ENCODE measurements at places on chromosomes 6 and 20.

DNA sequence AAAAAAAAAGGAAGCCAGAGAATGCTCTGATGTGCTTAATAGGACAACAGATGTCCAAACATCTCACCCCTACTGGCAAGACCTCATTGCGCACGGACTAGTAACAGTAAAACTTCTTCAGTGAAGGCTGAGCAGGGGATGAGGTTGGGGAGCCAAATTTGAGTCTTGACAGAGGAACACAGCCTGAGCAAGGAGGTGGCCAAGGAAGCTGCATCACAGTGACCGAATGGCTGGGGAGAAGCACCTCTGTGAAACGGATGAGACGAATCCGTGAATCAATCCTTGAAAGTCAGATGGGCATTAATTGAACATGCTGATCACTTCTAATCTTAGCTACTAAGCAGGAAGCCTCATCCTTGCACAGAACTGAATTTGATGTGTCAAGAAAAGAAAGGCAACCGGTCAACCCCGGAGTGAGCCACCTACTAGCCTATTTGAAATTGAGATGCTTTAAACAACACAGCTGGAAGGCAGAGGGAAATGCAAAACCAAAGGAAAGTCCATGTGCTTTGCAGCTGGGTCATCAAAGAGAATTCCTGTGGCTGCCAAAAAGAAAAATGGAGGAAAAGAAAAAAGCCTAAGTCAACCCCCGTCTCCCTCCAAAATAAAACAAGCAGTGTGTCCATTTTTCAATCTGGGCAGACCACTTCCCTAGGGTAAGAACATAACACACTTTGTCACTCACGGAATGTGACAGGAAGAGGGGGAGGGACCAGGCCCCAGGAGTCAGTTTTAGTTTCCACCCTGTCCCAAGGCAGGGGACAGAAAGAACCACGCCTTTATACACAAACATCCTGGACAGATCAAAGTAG, 29.5 kb downstream of the PXDC1 start:
- no peak for DNase-seq

- DNase-seq: no peak
These were observed 29.3 kb upstream of the SSTR4 start for GRCh38 chr20:23005776-23006175.

DNA sequence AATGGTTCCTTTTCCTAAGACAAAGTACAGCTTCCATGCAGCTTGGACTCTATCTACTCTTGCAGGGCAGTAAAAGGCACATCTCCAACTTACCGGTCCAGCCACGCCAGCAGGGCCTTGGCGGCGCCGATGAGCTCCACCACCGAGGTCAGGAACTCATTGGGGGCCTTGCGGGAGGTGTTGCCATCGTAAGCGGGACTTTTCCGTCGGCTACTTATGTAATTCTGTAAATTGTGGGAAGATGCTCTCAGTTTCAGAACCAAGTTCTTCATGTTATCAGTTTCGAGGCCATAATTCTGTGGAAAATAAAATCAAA, 68.5 kb downstream of the CNKSR3 start:
- DNase-seq: no peak

DNA sequence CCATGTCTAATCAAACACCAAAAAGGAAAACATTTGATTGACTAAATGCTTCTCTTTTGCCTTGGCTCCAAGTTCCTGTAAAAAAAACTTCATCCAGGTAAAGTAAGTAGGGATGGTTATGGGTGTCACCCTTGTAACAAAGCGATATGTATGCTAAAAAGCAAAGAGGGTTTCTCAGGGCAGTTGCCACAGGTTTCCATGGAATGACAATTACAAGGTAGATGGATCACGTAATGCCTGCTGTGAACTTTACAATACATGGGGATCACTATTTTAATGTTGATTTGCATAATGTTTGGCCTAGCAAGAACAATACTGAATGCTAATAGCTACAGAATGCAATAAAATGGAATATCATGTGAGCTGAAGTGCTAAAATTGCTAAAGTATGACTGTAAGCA, 2.9 kb upstream of the BMP2 start:
- no peak for DNase-seq

DNA sequence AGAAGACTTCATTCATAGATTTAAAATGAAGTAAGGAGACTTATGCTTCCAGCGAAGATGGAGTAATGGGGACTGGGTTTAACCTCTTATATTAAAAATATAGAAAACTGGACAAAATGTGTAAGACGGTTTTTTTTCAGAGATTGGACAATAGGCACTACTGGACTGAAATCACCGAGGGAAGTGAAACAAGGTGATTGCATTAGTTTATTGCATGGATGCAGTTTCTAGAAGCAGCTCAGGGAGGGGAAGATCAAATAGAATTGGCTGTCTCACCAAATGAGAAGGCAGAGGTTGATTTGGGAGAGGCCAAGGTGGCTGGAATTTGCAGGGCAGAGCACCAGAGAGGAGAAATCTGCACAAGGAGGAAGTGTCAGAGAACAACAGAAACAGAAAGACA, 162.6 kb downstream of the DNAH8 start:
- DNase-seq: no peak

- no peak for DNase-seq
These were observed 352.5 kb downstream of the CDH26 start for GRCh38 chr20:60310560-60311349.

DNA sequence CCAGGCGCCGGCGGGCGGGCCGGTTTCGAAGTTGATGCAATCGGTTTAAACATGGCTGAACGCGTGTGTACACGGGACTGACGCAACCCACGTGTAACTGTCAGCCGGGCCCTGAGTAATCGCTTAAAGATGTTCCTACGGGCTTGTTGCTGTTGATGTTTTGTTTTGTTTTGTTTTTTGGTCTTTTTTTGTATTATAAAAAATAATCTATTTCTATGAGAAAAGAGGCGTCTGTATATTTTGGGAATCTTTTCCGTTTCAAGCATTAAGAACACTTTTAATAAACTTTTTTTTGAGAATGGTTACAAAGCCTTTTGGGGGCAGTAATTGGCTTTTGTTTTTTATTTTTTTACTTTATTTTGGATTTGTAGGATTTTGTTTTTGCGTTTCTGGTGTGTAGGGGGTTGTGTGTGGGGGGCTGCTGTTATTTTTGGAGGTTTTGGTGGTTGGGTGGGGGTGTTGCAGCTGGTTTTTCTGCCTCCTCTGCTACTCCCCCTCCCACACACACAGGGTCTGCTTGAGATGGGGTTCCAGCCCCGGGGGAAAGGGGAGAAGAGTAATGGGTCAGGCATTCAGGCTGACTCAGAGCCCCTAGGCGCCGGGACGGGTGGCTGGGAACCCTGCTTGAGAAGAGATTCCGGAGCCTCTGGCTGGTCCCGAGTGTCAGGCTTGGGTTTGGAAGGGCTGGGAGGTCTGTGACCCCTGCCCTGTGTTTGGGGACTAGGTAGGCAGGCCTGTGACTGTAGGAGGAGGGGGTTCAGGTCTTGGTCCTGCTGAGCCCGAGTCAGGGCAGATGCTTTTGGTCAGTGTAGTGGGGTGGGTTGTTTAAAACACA, 2.0 kb downstream of the CEBPB start:
- peak; percentile 91 for DNase-seq

- no peak for DNase-seq
These were observed 242.6 kb downstream of the GMPR start for GRCh38 chr6:16480763-16481560.

DNA sequence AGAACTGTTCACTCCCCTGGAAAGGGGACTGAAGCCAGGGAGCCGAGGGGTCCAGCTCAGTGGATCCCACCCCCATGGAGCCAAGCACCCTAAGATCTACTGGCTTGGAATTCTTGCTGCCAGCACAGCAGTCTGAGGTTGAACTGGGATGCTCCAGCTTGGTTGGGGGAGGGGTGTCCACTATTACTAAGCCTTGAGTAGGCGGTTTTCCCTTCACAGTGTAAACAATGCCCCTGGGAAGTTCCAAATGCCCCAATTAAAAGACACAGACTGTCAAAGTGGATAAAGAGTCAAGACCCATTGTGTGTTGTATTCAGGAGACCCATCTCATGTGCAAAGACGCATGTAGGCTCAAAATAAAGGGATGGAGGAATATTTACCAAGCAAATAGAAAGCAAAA, 150.2 kb downstream of the LPA start:
- DNase-seq: no peak

DNA sequence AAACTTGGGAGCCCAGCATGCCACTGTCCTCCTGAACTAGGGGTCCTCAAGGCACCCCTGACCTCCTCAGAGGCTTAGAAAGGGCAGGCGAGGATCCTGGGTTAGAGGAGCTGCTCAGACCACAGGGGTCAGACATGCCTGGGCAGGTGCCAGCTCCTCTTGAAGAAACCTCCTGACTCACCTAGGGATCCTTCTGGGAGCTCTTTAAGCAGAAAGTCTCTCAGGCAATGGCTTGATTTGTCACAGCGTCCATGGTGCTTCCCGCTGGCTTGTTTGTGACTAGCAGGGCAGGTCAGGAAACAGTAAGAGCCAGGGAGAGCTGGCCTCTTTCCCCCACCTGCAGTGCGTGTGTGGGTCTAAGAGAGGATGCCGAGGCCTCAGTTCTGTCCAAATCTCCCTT, 174.5 kb upstream of the SNX9 start:
- DNase-seq: no peak

DNA sequence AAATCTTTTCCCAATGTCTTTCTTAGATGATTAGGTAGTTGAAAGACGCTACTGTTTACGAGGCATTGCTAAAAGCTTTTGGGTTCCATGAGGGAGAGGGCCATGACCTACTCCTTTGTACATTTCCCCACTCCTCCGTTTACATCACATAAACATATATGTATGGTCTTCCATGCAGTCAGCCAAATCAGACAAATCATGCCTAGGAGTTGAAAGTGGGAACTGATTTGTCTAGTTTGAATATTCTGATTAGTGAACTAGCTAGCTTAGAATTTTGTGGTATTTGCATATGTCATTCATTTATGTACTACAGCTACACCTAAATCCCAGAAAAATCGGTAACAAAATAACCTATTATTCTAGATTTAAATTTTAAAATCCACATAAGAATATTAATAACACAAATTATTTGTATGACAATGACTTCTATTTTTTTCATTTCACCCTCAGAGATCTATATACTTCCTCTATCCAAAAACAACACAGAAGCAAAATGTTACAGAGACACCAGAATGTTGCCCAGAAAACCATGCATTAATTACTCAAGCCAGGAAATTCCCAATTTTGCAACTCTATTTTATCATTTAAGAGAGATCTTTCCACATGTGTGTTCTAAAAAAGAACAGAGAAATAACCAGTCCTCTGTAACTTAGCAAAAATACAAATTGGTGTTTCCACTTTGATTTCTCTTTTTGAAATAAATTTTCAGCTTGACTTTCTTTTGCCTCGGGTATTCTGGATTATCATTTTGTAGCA, 231.9 kb downstream of the LAMA2 start:
- no peak for DNase-seq

GRCh38 chr6:109239160-109239559, 143.1 kb downstream of the CD164 start:
- no peak for DNase-seq

DNA sequence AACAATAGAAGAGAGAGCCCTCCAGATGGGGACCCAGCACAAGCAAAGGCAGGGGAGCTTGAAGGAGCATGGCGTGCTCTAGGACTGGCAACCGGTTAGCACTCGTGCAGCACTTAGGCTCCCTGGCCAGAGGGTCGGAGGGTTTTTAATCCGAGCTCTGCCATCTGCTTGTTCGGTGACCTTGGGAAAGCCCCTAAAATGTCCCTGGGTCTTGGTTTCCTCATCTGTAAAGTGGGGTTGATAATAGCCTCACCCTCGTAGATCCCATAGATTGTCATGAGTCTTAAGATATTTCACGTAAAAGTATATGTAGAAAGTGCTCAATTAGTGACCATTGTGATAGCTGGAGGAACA, 16.6 kb upstream of the HCK start:
- DNase-seq: no peak

- no peak for DNase-seq
These were observed 204.2 kb downstream of the ANKRD60 start for GRCh38 chr20:58024241-58024721.

- DNase-seq: peak; percentile 78
These were observed 36.8 kb downstream of the YTHDF1 start for GRCh38 chr20:63178889-63179686.

- no peak for DNase-seq
These were observed 20.3 kb downstream of the TBPL1 start for GRCh38 chr6:133973109-133973971.

DNA sequence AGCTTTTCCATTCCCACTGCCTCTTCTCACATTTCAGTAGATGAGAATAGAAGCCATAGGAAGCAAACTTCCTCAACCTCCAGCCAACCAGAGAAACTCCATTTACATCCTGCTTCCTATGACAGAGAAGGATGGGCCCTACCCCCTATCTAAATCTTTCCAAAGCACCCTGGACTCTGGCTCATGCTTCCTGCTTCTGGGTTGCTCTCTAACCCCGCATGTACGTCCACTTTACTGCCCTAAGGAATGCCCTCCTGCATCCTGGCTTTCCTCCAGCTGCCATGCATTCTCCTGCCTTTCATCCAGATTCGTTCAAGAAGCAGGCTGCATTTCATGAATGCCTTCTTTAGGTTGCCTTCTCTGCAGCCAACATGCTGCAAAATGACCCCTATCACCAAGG, 91.9 kb downstream of the FAM217A start:
- no peak for DNase-seq

DNA sequence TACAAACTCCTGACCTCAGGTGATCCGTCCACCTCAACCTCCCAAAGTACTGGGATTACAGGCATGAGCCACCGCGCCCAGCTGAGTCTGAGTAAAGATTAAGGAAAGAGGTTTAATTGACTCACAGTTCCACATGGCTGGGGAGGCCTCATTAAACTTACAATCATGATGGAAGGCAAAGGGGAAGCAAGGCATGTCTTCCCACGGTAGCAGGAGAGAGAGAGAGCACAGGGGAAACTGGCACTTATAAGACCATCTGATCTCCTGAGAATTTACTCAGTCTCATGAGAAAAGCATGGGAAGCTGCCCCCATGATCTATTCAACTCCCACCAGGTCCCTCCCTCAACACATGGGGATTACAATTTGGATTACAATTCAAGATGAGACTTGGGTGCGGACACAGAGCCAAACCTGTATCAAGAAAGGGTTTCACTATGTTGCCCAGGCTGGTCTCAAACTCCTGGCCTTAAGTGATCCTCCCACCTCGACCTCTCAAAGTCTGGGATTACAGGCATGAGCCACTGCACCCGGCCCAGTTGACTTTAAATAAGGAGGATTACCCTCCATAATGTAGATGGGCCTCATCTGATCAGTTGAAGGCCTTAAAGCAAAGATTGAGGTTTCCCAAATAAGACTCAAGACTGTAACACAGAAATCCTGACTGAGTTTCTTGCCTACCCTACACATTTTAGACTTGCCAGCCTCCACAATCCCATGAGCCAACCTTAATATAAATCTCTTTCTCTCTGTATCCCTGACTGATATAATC, 13.1 kb upstream of the PEX7 start:
- no peak for DNase-seq

GRCh38 chr6:21537637-21538036, 55.9 kb upstream of the SOX4 start:
- no peak for DNase-seq

DNA sequence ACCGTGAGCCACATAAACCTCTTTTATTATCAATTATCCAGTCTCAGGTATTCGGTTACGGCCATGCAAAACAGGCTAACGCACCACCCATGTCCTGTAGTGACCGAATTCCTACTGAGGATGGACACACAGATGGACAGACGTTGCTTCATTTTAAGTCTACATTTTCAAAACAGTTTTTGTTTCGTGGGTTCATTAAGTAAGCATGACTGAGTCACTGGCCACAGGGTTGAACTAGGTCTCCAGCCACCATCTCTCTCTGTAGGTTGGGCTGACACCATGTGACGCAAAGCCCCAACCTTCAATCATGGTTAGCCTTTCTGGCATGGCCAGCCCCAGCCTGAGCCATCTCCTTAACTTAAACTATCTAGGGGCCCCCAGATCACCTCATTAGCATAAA, 110.0 kb upstream of the SLC22A23 start:
- DNase-seq: no peak

GRCh38 chr6:107730106-107730505, 94.0 kb downstream of the SCML4 start:
- DNase-seq: peak; percentile 72
